ENCODE measurements at places on chromosomes 1 and 21. TPM values are rescaled to one million over a fixed set of nuclear protein-coding genes. Genes with fewer than 3 reads are reported as not detected.

DNA sequence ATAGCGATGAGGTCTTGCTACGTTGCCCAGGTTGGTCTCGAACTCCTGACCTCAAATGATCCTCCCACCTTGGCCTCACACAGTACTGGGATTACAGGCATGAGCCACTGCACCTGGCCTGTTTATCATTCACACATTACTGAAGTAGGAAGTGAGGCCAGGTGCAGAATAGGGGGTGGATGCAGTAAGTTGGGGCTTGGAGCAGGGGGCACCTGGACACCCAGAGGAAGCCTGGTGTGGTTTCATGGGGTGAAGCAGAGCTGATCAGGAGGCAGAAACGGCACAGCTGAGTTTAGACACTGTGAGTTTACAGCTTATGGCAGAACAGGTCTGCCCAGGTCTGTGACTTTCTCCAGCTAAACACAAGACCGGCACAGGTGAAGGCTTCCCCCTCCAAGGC, 4.9 kb downstream of the CDA start:
- no peak for DNase-seq

GRCh38 chr1:232922485-232922884, 27.9 kb upstream of the NTPCR start:
- no peak for DNase-seq

Gene TBX15
- total RNA-seq = 3.8 TPM

GRCh38 chr1:55081905-55082296, 42.6 kb downstream of the PCSK9 start:
- no peak for DNase-seq

- DNase-seq = no peak
Observed at GRCh38 chr1:24047110-24047477, 64.8 kb downstream of the MYOM3 start.

DNA sequence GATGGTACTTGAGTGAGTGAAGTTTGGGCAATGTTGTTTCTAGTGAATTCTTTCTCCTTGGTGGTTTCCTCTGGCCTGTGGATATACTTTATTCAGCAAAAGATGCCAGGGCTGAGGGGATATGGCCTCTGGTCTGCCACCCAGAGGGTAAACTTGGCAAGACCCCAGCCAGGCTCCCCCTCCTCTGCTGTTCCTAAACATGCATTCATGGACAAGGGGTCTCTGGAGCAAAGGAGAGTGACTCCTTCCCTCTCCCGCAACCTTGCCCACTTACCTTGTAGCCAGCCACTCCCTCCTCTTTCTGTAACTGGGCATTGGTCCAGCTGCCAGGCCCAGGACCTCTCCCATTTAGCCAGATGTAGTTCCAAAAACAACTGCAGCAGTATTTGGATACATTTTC, 43.8 kb downstream of the RUNX3 start:
- DNase-seq = no peak

DNA sequence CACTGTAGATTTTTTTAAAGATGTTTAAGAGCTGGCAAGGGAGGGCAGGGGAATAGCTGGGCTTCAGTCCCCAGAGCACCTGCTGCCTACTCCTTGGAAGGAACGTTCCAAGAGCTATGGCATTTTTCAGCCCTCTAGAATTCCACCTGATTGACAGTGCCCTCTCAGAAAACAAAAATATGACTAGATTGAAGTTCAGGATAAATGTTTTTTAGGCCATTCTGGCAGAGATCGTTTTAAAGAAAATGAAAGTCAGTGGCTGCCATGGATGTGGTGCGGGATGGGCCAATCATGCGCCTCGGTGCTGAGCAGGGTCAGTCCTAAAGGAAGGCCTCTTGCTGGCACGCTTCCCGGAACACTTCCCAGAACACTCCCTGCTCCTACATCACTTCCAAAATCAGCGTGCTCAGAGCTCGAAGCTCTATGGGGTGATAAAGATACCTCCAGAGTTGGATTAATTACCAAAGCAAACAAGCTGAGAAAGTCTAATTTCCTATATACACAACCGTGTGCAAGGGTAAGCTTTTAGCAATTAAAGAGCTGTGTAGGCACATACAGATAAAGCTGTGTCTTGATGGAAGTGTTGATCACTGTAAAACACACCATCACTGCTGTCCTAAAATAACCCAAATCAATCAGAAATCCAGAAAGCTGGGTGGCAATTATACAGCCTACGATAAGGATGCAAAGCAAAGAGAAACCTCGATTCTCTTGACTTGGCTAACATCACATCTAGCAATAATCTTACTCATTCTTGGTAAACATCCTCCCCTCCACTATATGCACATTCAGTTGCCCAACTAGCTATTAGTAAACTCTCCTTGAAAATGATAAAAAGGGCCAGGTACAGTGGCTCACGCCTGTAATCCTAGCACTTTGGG, 34.6 kb downstream of the TGFBR3 start:
- peak; percentile 79 for DNase-seq

Gene TINAGL1
- total RNA-seq = 46.2 TPM

GRCh38 chr1:86997538-86997937, 83.1 kb downstream of the HS2ST1 start:
- no peak for DNase-seq

Gene ECE1
- 35.1 TPM for total RNA-seq

Measured in hepatocyte (in vitro differentiated cells).